WERI-Rb-1 (cell line): ENCODE measurements at places on chromosomes 7 and 10.
A peak's percentile ranks its signal among the peaks of the same experiment; 100 is the strongest.

DNA sequence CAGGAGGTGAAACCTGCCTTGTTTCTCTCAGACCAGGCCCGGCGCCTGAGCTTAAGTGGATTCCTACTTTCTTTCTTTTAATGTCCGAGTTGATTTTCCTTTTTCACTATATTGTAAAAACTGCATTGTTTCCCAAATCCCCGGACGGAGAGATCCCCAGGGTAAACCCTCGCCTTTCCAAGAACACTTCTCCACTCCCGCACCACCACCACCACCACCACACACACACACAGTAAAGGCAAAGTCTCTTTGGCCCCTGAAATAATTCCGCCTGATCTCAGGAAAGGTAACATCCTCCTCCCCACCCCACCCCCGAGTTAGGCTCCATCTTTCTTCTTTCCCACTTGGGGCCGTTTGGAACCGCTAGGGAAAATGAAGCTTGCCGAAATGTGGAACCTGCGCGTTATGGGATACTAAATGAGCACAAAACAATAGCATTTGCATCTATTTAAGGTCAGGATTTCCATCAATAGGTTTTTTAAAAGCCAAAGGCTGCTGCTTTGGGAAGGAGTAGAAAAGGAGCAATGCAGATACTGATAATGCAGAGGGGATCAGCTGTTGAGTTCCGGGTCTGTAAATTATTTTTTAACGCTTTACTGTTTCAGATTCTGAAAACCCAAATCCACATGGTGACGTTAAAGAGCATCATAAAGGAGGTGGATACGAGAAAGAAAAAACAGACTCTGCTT lies 2.5 kb downstream of the HPSE2 start:
- DNase-seq = no peak

- DNase-seq = peak; percentile 67
These were observed 1.3 kb downstream of the AMPH start for GRCh38 chr7:38629651-38630510.

DNA sequence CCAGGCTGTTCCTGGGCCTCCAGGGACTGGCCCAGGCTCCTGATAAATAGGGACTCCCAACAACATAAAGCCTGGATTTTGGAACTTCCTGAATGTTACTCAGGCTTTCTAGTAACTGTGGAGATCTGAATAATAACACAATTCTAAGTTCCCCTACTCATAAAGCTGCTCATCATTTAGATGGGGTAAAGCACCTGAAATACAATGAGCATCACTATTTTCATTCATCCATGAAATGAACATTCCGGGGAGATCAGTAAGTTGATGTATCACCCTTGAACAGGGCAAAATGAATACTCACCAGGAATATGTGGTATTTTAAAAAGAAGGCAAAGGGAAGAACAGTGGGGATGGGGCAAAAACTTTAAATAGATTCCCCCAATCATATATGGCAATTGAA lies 48.3 kb upstream of the ATRNL1 start:
- no peak for DNase-seq

GRCh38 chr10:132916956-132917666 lies 25.3 kb downstream of the CFAP46 start:
- no peak for DNase-seq

DNA sequence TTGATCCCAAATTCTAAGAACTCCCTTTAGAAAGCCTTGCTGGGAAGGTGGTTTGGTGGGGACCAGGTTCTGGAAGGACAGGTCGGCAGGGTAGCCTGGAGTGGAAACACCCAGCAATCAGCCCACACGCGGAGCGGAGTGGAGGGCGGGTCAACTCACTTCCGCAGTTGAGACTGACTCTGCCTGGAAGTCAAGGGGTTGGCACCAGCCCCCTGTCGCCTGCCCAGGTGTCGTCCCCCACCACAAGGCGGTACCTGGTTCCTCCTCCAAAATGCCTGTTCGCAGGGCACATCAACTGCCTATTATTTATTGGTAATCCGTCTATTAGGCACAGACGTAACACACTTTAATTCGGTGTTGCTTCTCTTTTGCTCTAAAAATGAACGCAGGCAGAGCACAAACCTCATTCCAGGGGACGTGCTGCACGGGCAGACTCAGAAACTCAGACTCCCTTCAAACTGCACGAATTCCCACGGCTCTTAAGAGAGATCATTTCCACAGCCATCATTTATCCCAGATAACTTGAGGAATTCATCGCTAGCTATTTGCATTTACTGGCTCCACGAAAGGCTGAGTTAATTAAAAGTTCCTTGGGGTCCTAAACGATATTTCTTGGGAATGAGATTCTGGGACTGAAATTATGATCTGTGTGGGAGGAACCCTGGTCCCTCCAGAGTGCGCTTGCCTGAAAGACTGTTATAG lies 248.2 kb upstream of the PPP2R2D start:
- no peak for DNase-seq

- DNase-seq = no peak
These were observed 147.9 kb downstream of the DNAH11 start for GRCh38 chr7:21690705-21691104.

GRCh38 chr7:29127527-29127926 lies 18.8 kb downstream of the CPVL start:
- no peak for DNase-seq

GRCh38 chr7:41051535-41051934 lies 651.4 kb downstream of the INHBA start:
- no peak for DNase-seq

DNA sequence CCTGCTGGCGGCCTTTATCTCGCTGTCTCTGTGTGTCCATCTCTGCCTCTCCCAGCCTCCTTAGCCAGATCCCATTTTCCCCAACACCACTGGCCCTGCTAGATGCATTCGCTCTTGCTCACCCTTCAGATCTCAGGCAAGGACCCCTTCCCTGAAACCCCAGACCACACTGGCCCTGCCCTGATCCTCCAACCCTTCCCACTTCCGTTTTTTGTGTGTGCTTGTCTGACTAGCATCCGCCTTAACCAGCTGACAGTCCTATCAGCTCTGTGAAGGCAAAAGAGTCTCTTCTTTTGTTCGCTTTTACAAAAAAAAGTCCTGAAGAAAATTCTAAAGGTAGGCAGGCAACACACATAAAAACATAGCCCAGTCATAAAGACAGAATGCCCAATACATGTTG lies 28.7 kb downstream of the CHST15 start:
- DNase-seq = no peak

DNA sequence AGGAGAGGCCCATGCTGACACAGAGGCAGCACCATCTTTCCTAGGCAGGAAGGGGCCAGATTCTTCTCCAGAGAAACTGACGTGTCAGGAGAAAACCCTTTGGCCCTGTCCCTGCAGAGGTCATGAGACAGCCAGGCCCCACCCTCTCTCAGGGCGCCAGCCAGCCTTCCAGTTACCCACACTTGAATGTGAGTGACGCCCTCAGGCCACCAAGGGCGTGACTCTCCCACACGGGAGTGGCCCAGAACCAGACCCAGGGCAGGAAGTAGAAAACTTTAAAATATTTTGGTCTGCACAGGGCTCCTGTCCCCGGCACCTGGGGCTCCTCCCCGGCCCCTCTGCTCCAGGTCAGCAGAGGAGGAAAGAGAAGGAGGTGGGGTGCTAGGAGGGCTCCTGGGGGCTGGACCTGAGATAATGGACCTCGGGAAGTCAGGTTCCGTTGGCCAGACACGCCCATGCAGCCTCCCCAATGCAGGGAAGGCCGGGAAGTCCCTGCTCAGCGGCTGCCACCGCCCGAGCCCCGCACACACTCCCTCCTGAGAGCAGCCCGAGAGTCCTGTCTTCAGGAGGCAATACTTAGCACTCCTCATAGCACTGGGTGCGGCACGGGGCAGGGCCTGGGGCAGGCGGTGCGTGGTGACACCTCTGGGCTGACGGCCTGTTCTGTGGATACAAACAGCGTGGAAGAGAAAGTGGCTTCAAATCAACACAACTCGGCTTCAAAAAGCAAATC lies 67.0 kb upstream of the CFAP46 start:
- DNase-seq = no peak

GRCh38 chr10:76036111-76036940 lies 604.9 kb downstream of the LRMDA start:
- DNase-seq = peak; percentile 67

- DNase-seq = peak; percentile 25
These were observed 98.9 kb downstream of the LHPP start for GRCh38 chr10:124560377-124561105.

- DNase-seq = no peak
These were observed 907.8 kb downstream of the GATA3 start for GRCh38 chr10:8962249-8962648.

DNA sequence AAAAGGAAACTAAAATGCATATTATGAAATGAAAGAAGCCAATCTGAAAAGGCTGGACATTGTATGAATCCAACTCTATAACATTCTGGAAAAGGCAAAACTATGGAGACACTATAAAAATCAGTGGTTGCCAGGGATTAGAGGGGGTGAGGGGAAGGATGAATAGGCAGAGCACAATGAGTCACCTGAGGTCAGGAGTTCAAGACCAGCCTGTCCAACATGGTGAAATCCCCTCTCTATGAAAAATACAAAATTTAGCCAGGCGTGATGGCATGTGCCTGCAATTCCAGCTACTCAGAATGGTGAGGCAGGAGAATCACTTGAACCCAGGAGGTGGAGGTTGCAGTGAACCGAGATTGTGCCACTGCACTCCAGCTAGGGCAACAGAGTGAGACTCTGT lies 324.8 kb upstream of the PHYHIPL start:
- no peak for DNase-seq

- DNase-seq = no peak
These were observed 78.6 kb upstream of the CAPZA2 start for GRCh38 chr7:116783666-116784318.

GRCh38 chr10:98262571-98262970 lies 5.4 kb downstream of the LOXL4 start:
- peak; percentile 86 for DNase-seq

- DNase-seq = no peak
These were observed 64.5 kb downstream of the CARD11 start for GRCh38 chr7:2979201-2979631.

- no peak for DNase-seq
These were observed 31.3 kb upstream of the FXYD4 start for GRCh38 chr10:43340101-43340500.

DNA sequence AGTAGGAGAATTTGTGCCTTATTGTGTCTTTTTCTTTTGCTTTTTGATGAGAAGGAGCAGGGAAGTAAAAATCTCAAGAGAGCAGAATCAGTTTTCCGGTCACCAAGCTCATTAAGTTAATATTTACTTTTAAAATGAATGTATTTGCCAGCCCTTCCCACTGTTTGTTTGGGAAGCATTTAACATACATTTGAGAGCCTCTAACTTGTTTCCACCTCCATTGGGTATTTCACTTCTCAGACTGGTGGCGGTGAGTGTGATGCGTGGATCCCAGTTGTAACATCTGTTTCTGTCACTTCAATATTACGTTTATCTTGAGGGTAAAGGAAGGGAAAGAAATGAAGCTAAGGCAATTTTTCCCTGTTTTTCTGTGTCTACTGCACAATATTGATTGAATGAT lies 22.8 kb downstream of the CDK14 start:
- DNase-seq = no peak

- DNase-seq = no peak
These were observed 85.6 kb downstream of the LRRTM3 start for GRCh38 chr10:67011480-67011879.

- no peak for DNase-seq
These were observed 31.5 kb downstream of the ASB13 start for GRCh38 chr10:5634918-5635317.

GRCh38 chr7:25407053-25407452 lies 178.8 kb upstream of the NPVF start:
- DNase-seq = no peak

- DNase-seq = no peak
These were observed 84.1 kb downstream of the CTBP2 start for GRCh38 chr10:125076121-125076825.

GRCh38 chr10:71077796-71078453 lies 134.4 kb upstream of the UNC5B start:
- DNase-seq = peak; percentile 4

- DNase-seq = no peak
These were observed 28.7 kb downstream of the GBF1 start for GRCh38 chr10:102274062-102274461.

DNA sequence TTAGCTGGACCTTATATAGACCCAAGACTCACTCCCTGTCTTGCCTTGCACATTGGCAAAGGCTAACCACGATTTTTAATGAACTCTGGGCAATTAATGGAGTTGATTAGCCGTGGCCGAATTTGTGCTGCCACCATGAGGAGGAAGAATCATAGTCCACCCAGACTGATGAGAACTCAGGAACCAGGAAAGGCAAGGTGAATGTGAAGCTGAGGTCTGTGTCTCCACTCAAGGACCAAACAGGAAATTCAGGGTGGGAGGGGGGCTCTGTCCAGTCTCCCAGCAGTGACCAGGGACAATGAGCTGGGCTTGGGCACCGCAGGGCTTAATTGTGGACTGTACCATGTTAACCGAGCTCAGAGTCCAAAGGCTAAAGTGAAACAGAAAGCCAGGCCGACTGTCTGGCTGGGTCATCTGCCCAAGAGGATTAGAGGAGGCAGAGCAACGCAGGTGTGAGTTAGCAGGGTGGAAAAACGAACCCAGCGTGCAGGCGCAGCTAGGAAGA lies 127.0 kb upstream of the JCAD start:
- peak; percentile 55 for DNase-seq

DNA sequence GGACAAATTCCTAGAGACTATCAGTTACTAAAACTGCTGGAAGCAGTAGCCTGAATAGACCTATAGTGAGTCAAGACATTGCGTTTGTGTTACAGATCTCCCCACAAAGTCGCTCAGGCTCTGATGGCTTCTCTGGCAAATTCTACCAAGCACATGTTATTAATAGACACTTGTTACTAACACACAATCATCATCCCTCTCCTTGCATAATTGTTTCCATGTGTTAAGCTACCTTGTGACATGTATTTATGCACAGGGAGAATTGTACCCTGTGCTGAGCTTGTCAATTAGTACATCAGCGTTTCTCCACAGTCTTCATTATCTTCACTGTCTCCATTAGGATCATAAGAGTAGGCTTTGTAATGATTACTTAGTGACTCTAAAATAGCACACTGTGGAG lies 31.2 kb downstream of the DYNC2I1 start:
- no peak for DNase-seq

- no peak for DNase-seq
These were observed 18.3 kb upstream of the ELMO1 start for GRCh38 chr7:37467002-37467401.

DNA sequence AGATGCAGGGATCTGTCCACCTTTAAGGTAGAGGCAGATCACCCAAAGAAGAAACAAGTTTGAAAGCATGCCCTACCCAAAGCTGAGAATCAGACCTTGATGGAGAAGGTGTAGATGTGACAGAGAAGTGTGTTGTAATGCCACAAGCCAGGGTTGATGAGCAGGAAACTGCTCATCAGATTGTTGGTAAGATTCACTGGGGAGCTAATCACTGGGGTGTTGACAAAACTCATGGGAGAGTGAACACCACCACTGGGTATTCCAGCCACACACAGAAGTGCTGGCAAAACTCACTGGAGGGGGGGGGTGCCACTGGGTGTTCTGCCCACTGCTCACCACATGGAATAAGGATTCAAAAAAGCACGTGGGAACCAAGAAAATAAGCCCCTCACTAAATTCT lies 95.2 kb downstream of the IQUB start:
- no peak for DNase-seq

DNA sequence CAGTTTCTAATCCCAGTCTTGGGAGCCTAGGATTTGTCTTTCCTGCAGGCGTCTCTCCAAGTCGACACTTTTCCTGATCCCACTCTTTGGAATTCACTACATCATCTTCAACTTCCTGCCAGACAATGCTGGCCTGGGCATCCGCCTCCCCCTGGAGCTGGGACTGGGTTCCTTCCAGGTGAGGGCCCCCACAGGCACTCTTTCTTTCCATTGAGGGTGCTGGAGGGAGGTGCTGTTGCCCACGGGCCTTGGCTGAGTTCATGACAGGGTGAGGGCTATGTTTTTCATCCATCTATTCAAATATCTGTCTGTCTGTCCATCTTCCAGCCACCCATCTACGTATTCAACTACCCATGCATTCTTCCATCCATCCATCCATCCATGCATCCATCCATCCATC lies 12.6 kb downstream of the GHRHR start:
- no peak for DNase-seq
